ENCODE measurements at places on chromosomes 6 and 20.

GRCh38 chr6:11774426-11774825, 4.2 kb downstream of the ADTRP start:
- no peak for DNase-seq

- DNase-seq = no peak
Measured at GRCh38 chr20:50260479-50261221, 70.0 kb downstream of the CEBPB start.

DNA sequence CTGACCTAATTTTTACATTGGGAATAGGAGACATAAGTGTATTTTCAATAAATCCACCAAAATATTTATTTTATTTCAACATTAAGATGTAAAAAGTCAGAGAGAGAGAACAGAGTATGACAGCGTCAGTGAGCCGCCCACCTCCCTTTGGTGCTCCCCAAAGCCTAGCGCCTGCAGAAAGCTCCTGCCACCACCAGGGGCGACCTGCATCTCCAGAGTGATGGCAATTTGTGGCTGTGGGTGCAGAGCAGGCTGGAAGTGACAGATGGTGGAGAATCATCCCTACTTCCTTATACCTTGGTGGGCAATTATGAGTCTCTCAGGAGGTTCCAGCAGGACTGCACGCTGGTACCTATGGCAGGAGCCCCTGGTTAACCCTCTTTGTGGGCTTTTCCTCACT, 87.3 kb downstream of the PTPRT start:
- DNase-seq = no peak

GRCh38 chr6:145161501-145161900, 573.8 kb downstream of the EPM2A start:
- DNase-seq = no peak

DNA sequence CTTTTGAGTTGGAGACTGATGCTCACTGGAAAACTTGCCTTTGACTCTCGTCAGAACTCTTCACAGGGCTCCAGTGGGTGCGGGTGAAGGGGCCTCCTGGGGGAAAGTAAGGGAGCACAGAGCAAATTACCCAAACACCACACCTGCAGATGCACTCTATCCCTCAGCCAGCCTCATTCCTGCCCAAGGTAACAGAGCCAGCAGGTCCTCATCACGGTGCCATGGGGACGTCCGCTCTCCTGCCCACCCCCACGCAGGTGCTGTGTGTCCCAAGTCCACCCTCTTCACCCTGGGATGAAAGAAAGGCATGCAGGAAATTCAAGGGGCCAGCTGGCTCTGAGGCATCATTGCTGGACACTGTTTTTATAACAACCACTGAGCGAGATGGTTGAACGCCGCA, 269.0 kb downstream of the SMOC2 start:
- DNase-seq = no peak

GRCh38 chr6:27562027-27562410, 89.1 kb upstream of the ZNF184 start:
- no peak for DNase-seq

GRCh38 chr20:63529180-63529860, 7.9 kb downstream of the PTK6 start:
- no peak for DNase-seq

DNA sequence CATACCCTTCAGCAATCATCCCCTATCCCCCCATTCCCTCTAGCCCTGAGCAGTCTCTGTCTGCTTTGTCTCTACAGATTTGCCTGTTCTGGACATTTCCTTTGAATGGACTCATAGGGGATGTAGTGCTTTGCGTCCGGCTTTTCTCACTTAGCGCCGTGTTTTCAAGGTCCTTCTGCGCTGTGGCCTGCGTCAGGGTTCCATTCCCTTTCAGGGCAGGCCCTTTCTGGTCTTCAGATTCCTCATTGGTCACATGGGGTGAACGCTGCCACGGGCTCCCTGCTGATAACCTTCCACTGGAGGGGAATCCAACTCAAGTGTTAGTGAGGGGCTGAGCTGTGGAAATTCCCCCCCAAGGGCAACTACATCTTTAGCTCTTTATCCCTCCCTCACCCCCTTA, 36.4 kb upstream of the APCDD1L start:
- no peak for DNase-seq

- no peak for DNase-seq
Measured at GRCh38 chr6:53851561-53851960, 56.8 kb downstream of the LRRC1 start.

GRCh38 chr6:109093732-109094415, 772 bp downstream of the SESN1 start:
- no peak for DNase-seq

GRCh38 chr6:167679790-167680604, 146.7 kb upstream of the AFDN start:
- no peak for DNase-seq

DNA sequence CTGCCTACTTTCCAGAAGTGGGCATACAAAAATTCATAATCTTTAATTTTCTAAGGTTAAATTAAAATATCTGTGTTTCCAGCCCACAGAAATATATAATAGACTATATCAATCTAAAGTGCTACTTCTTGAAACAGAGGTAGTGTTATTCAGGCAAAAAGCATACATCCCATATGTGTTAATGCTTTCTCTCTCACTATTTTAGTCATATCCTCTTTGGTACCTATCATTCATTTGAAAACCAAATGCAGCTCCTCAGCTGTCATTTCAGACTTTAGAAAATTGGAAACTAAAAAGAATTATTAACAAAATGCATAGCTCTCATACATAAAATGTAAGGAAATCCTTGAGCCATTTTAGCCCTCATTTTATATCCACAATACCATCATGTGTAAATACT, 925 bp downstream of the FHL5 start:
- DNase-seq = no peak

DNA sequence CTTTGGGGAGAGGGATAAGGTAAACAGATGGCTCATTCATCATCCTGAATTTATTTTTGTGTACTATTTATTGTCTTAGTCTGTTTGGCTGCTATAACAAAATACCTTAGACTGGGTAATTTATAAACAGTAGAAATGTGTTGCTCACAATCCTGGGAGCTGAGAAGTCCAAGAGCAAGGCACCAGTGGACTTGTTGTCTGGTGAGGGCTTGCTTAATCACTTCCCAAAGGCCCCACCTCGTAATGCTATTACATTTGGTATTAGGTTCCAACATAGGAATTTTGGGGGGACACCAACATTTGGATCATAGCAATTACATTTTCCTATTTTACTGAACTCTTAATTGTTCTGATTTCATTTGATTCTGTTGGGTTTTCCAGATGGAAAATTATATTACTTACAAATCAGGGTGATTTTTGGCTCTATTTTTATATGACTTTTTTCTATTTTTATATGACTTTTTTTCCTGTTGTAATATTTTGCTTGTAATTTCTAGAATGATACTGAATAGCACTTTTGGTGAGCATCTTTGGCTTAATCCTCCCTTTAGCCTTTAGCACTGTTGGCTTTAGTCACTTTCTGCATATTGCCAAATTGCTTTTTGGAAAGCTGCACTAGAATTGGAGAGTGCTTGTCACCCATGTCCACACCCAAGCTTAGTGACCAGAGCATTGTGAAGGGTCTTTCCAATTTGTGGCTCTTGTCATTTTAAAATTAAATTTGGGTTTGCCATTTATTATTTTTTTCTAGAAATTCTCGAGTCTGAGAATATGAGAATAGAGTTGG, 43.7 kb upstream of the TULP4 start:
- DNase-seq = no peak

DNA sequence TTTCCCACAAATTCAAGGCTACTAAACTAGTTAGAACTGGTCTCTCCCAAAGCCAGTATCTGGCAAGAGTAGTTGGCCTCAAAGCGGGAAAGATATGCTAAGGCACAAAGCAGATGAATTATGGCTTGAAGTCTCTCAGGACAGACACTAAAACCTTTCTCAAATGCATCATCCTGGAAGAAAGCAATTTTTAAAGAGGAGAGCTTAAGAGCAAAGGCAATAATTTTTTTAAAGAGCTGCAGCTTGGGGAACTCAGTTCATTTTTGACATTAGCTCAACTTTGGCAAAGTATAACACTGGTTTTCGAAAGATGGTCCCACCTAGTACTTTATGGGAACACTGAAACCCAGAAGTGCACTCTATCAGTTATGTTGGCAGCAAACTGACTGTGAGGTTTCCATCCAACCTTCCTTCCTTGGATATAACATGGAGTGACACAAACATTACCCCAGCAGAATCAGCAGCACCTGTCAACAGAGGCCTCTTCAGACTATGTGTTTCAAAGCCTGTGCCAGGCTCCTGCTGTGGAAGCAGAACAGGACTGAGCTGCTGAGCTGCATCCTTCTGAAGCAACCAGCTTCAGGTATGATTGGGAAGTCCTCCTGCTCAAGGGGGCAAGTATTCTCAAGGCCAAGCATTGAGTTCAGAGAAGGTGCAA, 852.3 kb upstream of the HS3ST5 start:
- DNase-seq = no peak

GRCh38 chr6:101662111-101662897, 268.8 kb downstream of the GRIK2 start:
- DNase-seq = no peak

- DNase-seq = no peak
Measured at GRCh38 chr6:155495011-155495768, 39.6 kb upstream of the NOX3 start.

DNA sequence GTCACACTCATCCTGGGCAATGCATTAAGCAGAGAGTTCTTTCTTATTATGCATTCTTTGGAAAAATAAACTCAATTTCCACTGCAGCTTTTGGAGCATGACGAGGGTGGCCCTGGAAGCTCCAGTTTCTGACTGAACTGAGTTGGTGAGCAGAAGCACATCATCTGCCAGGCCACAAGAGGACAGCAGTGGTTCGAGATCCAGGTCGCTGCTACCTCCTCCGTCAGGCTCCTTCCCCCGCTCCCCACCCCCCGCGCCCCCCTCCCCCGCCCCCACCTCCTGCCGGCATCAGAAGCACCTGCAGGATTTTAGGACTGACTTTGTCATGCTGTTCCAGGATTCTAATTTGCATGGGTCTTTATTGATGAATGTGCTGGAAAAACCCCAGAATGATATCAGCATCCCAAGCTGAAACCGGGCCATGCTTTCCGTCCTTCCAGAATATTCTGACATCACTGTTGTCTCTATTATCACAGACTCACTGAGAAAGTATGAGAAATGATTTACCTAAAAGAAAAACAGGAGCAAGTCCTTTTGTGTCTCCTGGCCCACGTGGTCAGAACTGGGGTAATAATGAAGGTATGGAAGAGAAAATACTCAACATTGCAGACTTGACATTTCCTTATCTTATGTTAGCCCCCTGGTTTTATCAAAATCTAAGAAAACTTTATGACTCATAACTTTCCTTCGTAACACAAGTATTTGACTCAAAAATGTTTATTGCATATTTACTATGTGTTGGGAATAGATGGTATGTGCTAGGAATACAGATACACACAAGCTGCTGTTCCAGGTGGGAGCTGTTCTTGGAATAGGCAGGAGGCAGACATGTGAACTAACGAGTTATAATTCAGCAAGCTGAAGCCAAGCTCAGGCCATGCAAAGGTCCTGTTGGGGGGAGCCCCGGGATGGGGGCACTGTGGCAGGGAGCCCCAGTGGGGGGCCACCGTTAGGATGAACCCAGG, 220.2 kb upstream of the EXOC2 start:
- no peak for DNase-seq

DNA sequence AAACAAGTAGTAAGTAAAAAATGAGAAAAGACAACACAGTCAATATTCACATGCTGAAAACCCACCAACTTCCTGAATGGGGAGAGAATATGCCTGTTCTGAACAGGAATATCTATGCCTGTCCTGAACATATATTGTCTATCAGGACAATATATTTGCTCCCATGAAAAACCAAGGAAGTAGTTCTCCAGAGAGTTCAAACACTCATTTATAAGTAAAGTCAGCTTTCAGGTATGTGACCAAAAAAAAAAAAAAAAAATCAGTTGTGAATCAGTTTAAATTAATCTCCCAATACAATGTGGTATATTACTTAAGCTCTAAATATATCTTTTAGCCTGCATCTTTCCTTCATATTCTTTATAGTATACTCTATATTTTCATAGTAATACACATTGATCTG, 119.5 kb downstream of the MYB start:
- DNase-seq = no peak

- no peak for DNase-seq
Measured at GRCh38 chr6:35850208-35850607, 45.1 kb downstream of the LHFPL5 start.

All from activated naive CD4-positive, alpha-beta T cell (primary cell).